ENCODE measurements at places on chromosomes 5 and 9.

- DNase-seq: no peak
These were observed 368.6 kb upstream of the MPDZ start for GRCh38 chr9:13648068-13648467.

DNA sequence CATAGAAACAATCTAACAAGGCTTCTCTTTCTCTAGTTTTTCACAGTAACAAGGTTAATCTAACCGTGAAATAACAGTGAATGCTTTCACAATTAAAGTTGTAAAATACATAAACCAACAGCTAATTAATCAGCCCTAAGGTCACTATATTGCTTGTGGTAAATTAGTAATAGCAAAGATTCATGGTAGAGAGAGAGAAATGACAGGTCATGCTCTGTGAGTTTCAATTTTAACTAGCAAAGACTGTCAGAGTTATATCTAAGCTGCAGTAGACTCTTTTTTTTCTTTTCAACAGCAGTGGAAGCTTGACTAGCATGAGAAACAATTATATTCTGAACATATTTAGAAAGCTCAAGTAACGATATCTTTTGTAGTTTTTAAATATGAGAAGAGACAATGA, 1068.0 kb downstream of the MAT2B start:
- no peak for DNase-seq

DNA sequence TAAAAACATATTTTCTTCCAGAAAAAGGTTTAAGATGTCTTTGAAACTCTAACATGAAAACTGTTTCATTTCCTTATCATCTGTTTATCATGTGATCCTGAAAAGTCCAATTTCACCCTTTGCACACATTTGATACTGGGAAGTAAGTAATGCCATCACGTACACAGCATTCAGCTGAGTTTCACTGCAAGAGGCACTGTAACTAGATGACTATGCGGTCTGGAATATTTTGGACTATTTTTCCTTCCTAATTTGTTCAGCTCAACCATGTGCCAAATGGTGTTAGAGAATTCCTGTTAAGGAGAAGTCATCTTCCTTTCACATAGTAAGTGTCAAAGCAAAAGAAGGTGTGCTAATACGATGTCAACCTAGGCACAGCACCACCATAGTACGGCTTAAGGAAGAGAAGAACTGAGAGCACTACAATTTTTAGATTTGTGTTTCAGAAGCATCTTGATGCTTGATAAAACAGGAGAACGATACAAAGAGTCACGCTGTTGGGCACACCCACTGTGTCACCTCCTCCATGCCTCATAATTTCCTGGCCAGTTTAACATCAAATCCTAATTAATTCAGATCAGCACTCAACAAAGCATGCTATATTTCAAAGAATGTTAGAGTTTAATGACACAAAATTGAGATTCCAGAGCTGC, 77.5 kb downstream of the GNAQ start:
- no peak for DNase-seq

DNA sequence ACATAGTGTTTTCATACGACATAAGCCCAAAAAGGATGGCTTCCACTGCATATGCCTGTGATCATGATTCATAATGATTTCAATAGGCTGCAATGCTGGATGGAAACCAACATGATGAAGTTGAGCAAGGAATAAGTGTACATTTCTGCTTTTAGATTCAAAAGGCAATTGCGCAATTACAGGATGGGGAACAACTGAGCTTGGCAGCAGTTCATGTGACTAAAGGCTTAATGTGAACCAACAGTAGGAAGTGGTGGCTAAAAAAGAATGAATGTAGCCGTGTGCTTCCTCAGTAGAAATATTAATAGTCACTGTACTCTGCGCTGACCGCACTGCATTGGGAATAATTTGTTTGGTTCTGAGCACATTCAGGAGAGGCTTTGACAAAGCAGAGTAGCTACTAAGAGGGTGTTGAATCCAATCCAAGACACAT, 51.2 kb downstream of the SLC1A3 start:
- no peak for DNase-seq

DNA sequence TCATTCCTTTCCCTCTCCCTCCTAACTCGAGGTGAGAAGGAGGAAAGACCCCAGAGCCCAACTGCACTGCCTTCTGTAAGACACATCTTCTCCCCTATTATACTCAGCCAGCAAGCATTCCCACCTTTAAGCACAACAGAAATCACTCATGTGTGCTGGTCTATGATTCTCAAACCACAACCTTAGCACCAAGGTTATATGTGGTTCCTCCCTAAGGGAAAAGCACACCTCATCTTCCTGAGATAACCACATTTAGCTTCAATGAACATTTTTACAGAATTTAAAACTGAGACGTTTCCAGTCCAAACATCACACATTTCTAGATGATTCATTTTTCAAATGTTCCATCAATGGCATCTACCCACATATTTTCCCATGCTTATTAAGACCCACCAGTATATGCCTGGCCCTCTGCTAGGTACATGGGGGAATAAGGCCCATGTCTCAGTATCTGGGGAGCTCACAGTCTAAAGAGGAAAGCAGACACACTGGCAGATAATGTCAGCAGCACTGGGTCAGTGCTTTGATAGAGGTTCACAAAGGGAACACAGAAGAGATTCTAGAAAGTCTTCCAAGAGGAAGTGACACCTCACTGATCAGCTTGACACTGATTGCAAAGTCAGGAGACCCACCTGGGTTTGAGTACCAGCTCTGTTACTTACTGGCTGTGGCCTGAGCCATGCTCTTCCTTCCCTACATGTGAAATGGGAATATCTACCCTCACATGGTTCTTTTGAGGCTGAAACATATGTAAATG, 245.4 kb downstream of the DENND1A start:
- DNase-seq: no peak

- no peak for DNase-seq
These were observed 8.7 kb downstream of the FAM193B start for GRCh38 chr5:177545487-177546257.

DNA sequence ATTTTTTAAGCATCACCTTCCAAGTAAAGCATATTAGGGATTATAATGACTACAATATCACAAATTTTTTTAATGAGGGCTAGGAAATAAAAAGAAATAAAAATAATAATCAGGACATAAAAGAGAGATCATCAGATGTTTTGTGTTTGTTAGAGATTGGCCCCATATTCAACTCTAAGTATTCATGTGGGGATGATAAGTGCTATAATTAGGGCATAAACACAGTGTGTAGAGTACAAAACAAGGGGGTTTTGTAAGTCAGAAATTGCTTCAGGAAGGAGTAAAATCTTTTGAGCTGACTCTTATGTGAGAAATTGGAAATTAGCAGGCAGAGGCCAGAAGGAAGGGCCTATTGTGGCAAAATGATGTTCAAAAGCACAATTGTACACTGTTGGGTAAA, 127.3 kb downstream of the STARD4 start:
- no peak for DNase-seq

- DNase-seq: no peak
These were observed 5.9 kb downstream of the DPYSL3 start for GRCh38 chr5:147504011-147504410.
